NCI-H2171 (cell line): ENCODE measurements at places on chromosomes 3 and 15.

GRCh38 chr3:11224010-11224409, 48.2 kb upstream of the ATG7 start:
- no peak for DNase-seq

DNA sequence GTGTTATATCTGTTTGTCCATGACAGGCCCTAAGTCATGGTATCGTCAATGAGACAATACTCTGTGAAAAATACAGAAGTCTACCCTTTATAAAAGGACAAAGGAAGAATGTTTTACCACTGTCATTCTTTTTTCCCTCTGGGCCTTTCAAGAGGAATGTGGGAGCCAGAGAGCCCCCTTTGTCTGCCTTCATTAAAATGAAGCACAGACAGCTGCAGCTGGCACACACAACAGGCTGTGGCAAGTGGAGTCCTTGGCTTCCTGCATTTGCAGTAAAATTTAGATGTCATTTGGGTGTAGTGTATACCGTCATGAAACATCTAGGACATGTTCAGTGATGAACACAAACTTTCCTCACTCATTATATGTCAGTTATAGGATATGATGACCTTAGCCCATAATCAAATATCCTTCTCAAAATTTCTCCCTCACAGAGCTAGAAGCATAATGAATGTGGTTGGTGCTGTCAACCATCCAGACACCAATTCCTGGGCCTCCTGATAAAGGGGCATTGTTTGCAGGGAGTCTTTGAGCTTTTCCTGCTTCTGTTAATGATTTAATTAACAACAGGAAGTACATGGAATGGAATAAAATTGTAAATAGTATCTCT, 76.4 kb downstream of the DHX36 start:
- no peak for DNase-seq

- DNase-seq, result no peak
These were observed 41.8 kb downstream of the IFT122 start for GRCh38 chr3:129481766-129482332.

DNA sequence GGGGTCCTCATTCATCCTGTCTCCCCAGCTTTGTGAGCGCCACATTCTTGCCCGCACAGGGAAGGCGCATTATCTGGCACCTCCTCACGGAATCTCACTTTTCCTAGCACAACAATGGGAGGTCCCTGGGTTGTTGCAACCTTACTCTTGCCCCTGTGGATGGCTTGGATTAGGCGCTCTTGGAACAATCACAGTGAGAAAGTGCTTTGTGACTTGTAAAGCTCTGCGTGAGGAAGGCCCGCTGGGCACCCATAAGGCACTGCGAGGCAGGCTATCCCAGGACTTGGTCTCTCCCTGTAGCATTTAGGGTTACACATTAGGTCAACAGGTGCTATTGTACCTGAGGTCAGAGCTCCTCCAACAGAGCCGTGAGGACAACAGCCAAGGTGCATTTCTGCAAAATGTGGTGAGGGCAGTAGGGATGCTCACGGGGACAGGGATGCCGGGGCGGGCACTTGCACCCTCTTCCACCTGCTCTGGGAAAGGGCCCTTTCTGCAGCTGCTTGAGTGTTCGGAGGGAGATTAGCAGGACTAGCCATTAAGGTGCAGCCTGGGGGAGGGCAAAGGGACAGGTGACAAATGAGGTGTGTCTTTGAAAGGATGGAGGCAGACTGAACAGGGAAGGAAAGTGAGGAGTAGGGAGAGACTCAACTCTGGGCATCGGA, 13.9 kb upstream of the LRRC15 start:
- DNase-seq, result no peak

- DNase-seq, result no peak
These were observed 33.2 kb upstream of the ZFAND6 start for GRCh38 chr15:80026310-80026709.

DNA sequence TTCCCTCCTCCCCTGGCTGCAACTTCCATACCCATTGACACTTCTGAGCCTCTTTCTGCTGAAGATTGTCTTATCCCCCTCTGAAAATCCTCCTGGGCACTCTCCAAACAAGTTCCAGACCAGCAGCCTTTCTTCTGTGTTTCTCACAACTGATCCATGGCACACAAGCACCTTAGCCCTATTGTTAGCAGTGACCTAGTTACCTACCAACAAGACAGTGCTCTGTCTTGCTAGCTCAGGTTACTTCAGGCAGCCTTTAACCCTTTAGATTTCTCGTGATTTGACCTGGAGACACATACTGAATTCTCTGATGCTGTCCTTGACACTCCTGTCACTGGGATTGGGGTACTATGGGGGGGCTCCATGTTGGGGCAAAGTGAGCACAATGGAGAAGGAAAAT, 82.1 kb downstream of the GTF2E1 start:
- DNase-seq, result no peak

GRCh38 chr3:13148561-13149329, 75.5 kb upstream of the IQSEC1 start:
- DNase-seq, result no peak

GRCh38 chr15:37044915-37045648, 55.3 kb downstream of the MEIS2 start:
- no peak for DNase-seq

DNA sequence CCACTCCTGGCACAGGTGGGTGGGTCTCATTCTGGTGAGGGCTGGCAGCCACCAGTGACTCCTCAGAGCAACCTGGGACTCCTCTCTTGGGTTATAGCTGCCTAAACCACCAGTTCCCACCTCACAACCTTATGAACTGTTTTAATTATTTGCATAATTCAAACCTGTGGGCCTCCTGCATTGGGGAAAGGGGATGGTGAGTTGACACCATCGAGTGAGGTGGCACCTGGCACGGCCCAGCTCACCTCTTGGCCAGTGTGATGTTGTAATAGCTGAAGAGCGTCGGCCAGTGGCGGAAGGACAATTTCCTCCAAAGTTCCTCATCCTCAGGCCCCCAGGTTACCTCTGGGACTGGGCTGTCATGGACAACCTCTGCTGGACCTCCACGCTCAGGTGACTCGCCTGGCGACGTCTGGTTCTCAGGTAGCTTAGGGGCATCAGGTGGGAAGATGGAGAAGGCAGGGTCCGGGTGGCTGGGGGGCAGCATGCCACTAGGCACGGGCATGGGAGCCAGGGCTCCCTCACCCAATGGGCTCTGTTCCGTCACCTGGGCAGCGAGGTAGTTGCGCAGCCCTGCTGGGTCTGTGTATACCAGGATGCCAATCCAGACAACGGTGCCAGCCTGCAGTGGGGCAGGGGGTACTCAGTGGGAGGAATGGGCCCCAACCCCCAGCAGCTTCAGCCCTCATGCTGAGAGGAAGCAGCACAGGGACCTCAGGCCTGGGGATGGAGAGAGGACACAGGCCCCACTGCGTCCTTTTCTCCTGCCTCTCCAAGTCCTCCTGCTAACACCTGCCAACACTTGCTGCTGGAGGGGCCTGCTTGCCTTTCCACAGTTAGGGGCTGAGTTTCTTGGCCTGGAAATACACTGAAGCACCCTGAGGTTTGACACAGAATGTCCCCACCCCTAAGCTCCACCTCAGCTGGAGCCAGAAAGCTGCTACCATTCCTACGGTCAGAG, 38.5 kb downstream of the PTPN23 start:
- no peak for DNase-seq

DNA sequence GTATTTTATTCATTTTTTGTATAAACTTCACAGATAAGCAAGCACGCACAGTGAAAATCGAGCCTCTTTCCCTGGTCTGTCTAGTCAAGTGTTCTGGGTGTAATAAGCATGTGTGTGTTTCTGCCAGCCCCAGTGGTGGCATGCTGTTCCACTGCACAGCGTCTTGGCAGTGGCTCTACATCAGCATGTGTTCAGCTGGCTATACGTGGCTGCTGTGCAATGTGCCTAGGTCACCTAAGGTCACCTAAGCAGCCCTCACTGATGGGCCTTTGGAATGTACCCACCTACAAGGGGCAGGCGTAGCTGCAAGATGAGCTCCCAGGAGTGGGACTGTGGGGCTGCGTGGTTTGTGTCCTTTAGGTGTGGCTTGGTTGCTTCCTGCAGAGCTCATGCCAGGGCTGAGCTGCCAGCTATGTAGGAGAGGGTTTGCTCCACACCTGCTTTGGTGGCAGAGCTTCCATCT, 4.9 kb downstream of the LIMD1 start:
- no peak for DNase-seq

GRCh38 chr3:106282943-106283342, 414.1 kb upstream of the CBLB start:
- no peak for DNase-seq

DNA sequence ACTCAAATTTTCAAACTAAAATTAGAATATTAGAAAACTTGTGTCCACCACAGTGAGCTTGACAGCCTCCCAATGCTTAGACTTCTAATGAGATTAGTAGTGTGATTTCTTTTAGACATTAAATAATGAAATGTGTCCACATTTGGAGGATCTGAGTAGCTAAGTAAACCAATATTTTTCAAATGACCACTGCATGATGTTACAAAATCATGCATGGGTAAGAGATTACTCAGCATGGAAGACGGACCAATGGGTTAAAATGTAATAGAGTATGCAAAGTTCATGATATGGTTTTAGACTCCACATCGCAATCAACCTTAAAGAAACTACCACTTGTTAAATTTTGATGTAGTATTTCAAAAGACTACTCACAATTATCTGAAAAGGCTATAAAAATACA, 130.6 kb downstream of the IMPG2 start:
- DNase-seq, result no peak

DNA sequence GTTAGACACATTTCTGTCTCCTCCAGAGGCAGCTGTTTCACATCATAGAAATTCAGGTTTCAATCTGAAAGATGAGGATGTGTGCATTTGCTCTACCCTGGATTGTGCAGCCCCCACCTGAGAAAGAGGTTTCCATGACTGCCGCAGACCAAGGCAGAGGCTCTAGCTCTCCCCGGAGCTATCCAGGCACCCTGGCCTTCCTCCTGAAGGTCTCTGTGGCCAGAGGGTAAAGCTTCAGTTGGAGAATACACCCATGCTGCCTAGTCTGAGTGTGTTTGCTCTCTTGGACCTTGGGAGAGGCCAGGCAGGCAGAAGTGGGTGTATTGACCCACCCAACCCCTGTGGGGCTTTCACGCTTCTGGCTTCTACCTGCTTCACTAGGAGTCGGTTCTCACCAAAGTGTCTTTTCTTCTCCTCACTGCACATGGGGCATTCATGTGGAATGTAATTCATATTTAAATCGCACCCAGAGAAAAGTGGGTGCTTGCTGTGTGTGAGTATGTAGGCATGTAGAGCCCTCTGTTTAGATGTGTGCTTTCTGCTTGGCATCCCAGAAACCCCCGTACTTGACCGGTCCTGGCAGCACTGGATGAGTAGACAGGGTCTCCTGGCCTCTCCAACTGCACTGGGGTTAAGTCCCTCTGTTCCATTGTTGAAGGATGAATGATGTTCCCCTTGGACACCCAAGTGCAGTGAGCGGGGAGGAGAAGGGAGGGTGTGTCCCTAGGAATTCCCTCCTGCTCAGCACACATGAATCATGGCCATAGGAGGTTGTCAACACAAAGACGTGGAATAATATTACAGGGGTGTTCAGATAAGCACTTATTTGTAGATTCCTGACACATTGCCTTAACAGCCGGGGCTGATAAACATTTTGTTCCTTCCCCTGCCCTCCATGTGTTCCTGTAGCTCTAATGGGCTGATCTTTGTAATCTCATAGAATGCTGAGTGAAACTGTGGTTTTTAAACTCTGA, 20.3 kb upstream of the RAB6B start:
- no peak for DNase-seq

DNA sequence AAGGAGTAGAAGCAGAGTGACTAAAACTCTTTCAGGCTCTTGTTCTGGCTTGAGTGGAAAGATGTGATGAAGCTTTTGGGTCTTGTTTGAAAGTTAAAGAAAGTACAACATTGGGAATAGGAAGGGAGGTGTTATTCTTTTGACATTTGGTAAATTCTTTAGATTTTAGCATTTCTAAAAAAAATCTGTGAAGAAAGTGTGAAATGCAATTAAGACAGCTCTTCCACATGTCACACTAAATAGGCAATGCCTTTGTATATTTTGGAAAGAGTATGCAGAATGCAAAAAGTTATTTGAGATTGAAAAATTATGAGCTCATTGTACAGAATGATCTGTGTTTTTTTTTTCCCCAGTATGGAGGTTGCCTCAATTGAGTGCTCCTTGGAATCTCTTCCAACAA, 532.2 kb upstream of the DPPA4 start:
- no peak for DNase-seq

DNA sequence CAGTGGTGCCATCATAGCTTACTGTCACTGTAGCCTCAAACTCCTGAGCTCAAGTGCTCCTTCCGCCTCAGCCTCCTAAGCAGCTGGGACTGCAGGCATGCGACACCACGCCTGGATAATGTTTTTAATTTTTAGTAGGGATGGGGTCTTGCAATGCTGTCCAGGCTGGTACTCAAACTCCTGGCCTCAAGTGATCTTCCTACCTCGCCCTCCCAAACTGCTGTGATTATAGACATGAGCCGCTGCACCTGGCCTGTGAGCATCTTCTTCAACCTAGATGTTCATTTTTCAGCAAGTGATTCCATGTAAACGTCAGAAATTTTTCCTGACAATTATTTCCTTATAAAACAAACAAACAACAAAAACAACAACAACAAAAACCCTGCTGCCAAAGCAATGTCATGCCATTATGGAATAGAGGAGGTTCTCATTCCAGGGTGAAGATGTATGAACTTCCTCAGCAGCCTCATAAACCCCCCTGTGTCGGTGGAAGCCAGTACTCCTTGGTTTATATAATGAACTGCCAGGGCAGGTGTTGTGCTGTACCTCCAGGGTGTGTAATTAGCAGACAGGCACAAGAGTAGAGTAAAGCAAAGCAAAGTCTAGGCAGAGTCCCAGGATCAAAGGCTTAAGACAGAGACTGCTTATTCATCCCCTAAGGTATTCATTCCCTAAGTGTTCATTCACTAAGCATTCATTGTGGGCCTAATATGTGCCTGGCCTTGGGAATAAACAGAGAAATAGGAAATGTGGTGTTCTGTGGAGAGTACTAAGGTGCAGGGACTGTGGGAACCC, 44.6 kb downstream of the NR2C2 start:
- no peak for DNase-seq

DNA sequence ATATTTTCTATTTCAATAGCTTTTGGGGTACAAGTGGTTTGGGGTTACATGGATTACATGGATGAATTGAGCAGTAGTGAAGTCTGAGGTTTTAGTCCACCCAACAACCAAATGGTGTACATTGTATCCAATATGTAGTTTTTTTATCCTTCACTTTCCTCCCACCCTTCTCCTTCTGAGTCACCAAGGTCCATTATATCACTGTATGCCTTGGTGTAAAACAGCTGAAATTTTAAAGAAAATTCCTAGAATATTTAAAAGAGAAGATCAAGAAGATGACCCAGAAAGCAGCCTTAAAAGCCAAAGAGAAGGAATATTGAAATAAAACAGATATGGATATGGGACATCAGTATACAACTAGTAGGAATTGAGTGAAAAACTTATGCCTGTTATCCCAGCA, 204.2 kb upstream of the COL8A1 start:
- DNase-seq, result no peak

DNA sequence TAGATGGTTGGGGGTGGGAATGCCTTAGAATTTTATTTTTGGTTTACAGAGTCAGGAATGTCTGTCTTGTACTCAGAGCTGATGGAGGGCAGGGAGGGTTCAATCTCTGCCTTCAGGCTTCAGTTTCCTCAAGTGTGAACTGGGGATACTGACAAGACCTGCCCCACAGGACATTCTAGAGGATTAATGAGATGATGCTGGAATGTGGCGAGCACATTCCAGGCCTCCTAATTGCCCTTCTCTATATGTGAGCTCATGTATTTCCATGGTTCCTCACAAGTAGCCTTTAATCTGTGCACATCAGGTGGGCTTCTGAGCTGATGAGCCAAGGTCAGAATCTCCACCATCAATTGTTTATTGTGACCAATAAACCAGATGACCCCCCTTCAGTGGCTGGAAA, 90.4 kb downstream of the CACNA2D3 start:
- DNase-seq, result no peak
